CD8-positive, alpha-beta T cell (primary cell): ENCODE measurements at places on chromosomes 13 and 19. TPM values are rescaled to one million over a fixed set of nuclear protein-coding genes. Genes with fewer than 3 reads are reported as not detected.

DNA sequence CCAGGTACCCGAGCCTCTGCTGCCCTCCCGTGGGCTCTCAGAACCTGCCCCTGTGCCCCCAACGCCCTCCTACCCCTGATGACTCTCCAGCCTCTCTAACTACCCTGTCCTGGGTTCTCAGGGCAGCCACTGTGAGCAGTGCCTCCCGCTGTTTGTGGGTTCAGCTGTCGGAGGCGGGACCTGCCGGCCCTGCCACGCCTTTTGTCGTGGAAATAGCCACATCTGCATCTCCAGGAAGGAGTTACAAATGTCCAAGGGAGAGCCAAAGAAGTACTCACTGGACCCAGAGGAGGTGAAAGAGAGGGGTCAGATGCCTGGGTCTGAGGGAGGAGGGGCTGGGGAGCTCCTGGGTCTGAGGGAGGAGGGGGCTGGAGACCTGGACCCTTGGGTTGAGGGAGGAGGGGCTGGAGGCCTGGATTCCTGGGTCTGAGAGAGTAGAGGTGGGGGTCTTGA, 20.0 kb downstream of the CNFN start:
- no peak for DNase-seq

- DNase-seq = no peak
These were observed 132.7 kb downstream of the ZDHHC20 start for GRCh38 chr13:21326155-21327031.

DNA sequence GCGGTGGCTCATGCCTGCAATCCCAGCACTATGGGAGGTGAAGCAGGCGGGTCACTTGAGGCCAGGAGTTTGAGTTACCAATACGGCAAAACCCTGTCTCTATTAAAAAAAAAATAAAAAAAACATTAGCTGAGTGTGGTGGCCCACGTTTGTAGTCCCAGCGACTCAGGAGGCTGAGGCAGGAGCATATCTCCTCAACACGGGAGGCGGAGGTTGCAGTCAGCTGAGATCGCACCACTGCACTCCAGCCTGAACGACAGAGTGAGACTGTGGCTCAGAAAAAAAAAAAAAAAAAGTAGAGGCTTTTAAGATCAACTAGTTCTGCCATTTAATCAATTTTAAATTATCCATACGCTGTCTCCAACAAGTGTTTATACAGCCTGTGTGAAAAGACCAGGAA, 1130.3 kb downstream of the PCDH9 start:
- DNase-seq = no peak

- no peak for DNase-seq
These were observed 45.2 kb upstream of the AMER2 start for GRCh38 chr13:25217023-25217885.

GRCh38 chr13:66689628-66690027, 540.5 kb downstream of the PCDH9 start:
- DNase-seq = no peak

DNA sequence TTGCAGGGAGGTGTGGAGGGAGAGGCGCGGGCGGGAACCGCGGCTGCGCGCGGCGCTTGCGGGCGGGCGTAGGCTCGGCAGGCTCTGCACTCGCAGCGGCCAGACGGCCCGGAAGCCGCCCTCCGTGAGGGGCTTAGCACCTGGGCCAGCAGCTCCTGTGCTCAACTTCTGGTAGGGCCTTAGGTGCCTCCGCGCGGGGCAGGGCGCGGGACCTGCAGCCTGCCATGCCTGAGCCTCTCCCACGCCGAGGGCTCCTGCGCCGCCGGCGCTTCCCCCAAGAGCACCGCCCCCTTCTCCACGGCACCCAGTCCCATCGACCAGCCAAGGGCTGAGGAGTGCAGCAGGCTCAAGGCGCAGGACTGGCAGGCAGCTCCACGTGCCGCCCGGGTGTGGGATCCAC, 940.8 kb upstream of the PCDH9 start:
- DNase-seq = no peak

DNA sequence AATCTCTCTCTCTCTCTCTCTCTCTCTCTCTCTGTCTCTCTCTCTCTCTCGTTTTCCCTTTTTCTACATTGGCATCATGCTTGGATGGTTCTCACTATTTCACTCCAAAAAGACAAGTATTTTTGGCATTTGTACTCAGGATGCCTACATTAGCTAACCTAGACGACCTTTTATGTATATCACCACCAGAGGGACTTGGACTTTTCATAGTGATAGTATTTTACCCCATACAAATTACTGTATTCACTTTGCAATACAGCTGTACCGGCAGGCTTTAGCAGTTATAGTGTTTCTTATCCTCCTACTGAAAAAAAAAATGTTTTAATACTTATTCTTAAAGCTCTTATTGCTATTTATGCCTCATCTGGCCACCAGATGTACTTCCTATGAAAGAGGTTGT, 687.2 kb upstream of the KLHL1 start:
- no peak for DNase-seq

DNA sequence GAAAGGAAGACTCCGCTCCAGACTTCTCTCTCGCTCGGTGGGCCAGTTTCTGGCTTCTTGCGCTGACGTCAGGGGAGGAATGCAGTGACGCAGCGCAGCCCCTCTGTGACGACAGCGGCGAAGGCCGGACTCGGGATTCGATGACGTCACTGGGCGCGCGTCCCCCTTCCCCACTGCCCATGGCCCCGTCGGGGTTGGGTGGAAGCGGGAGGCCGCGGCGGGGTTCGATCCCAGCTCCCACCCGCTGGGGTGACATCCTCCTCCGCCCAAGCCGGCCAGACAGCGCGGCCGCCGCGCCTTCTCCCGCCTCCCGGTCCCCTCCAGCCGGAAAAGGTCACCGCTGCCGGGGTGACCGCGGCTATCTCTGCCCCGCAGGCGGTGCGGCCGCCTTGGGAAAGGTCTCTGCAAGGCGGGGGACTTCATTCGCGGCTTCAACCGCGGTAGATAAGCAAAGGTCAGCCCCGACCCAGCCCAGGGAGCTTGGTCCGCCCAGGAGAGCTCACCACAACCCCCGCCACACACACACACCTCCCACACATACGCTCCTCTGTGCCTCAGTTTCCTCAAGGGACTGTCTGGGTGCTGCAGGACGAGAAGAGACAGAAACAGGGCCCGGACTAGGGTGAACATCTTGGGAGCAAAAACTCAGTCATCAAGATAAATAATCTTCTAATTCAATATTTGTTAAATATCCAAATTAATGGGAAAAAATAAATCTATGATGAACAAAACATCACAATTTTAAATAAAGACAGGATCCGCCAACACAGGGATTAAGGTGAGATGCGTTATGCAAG, 844 bp upstream of the RFX1 start:
- DNase-seq = no peak

DNA sequence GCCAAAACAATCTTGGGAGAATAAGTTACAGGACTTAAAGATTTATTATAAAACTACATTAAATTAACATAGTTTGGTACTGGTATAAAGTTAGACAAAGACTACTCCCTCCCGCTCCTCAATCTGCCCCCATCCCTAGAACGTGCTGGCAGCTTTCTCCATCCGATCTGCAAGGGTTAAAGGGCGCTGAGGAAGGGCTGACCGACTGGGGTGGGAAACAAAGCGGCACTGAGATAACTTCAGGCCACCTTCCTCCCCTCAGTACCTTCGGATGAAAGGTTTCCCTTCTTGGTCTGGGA, 790 bp upstream of the SUGT1 start:
- DNase-seq = no peak

DNA sequence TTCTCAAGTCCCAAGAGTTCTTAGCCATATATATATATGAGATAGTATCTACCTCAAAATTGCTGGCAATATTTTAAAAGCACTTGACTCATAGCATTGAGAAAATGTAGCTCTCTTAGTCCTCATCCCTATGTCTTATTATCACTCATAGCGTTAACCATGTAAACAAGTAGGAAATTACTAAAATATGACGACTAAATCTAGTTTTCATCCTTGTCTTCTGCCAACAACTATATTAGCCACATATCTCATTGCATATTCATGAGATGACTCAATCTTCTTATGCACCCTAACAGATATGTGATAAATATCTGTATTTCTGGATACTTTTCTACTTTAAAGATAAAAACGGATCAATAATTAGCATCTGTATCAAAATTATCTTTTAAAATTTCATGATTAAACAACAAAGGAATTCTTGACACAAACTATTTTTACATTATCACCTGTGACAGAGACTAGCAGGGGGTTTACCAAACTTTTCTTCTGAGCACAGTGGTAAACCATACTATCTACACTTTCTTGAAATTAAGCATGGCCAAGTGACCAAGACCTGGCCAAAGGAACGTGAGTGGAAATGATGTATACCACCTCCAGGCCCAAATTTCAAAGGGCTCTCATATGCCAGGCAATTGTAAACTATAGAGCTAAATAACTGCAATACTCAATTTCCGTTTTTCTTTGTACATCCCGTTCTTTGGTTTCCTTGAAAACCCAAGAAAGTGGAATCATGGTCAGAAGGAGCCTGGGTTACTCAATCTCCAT, 45.7 kb downstream of the ZC3H13 start:
- DNase-seq = no peak

DNA sequence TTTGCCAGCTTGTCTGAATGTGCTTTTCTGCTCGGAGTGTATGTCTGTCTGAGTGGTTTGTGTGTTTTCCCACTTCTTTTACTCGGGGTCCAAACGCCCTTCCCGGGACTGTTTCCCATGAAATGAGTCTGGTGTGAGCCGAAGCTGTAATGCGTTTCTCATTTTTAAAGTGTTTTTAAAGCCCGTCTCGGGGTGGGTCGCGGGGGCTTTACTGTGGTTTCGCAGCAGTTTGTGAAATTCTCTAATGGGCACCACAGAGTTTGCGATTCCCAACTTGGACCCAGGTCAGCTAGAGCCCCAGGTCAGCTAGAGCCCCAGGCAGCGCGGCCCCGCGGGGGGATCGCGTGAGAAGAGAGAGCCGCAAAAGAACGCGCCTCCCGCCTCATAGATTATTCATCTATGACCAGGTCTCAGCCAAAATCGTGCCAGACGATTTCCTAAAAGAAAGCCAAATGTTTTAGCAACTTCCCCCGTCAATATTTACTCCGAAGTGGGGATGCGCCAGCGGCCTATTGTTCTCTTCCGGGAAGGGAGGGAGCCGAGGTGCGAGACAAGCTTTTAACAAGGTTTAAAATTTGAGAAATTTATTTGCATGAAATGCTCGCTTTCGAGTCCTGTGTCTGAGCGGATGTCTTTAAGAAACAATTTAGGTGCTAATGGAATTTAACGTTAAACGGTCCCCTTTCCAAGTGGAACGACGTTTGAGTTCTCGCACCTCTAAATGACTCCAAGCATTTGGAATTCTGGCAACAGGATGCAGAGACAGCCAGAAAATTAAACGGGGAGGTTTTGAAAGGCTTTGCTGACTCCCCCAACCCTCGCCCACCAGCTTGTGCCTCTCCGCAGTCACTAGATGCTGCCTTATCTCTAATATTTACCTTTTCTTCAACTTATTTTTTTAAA, 2.2 kb downstream of the ZIC2 start:
- no peak for DNase-seq

DNA sequence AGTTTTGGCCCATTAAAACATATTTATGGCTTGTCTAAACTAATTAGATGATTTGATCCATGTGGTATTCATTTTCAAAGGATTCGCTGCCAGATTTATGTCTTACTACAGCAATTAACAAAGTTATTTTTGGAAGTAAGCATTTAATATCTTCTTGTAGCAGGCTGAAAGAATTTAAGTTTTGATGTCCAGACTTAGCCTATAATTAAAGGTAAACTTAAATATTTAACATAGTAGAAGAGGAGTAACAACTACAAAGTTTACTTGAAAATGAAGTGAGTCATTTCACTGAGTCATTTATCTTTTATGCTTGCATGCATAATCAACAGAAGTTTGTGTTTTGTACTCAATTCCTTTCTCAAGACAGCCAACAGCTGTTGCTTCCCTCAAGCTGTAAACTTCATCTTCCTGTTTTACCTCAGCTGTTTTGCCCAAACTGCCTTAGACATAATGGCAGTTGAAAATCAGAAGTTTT, 58.1 kb downstream of the EDNRB start:
- peak; percentile 2 for DNase-seq

GRCh38 chr19:2462635-2463421, 6.1 kb upstream of the LMNB2 start:
- no peak for DNase-seq

DNA sequence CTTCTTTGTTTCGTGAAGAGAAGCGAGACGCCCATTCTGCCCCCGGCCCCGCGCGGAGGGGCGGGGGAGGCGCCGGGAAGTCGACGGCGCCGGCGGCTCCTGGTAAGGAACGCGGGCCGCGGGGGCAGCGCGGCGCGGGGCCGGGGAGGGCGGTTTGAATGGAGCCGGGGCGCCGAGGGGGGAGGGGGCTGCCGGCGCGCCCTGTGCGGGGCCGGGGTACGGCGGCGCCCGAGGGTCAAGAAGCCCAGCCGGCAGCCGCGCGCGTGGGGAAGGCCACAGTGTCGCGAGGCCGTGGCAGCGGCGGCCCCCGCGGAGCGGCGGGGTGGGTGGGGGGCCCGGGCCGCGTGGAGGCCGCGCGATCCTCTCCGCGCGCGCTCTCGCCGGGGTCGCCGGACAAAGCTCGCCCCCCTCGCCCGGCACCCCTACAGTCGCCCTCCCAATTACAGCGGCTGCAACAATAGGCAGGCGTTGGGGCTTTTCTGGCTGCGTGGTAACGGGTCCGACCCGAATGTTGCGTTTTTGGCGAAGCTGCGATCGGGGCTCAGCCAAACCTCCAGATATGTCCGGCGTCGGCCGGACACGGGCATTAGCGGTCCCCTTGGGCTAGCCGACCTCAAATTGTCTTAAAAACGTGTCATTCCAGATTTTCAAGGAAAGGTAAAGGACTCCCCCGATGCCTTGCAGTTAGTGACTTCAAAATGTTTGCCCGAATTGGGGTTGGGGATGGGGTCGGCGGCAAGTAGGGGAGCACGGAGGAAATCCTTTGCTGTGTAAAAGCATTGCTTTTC, 437 bp downstream of the SMARCA4 start:
- no peak for DNase-seq

DNA sequence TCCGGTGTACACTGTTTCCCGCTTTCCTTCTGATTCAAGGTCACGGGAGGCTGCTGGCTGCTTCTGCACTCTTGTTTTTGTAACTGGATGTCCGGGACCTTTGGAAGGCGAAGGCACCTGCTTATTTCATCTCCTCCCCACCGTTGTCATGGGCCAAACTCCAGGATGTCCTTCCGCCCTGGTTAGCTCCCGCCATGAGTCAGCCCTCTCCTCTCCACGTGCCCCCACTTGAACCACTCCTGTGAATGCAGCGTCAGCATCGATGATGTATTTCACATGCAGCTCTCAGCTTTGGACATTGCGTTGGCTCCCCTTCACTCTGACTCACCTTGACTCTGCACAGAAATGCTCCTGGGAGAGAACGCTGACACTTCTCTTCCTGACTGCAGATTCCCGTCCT, 5.5 kb upstream of the GALP start:
- no peak for DNase-seq

DNA sequence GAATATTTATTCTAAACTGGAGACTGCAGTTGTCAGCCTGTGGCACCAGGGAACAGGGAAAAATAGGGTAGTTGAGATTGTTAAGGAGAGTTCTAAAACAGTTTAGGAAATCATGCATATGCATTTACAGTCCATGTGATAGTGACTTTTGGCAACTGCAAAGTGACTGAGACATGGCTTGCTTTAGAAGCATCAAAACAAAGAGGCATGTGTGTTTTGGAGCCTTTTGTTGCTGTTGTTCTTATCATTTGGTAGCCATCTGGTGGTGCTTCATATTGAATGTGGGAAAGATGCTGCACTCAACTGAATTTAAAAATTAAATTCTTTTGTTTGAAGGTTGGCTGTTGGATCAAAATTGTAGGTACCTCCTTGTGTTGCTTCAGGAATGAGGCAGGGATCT, 10.2 kb upstream of the EBPL start:
- DNase-seq = no peak

The ZNF576 gene
- 5.2 TPM for total RNA-seq

The IGFL3 gene
- not detected for total RNA-seq

The LILRA1 gene
- not detected for total RNA-seq

The ARL11 gene
- 1.0 TPM for total RNA-seq

The SIGLEC11 gene
- not detected for total RNA-seq

The PSG1 gene
- total RNA-seq = not detected
